ENCODE measurements at places on chromosomes 16 and 17. TPM values are rescaled to one million over a fixed set of nuclear protein-coding genes. Genes with fewer than 3 reads are reported as not detected.

ACE gene
- total RNA-seq, result 0.28 TPM

DLX4 gene
- 0.09 TPM for total RNA-seq

TADA2A gene
- 18.8 TPM for total RNA-seq

MPDU1 gene
- total RNA-seq, result 57.8 TPM

CD300A gene
- 28.0 TPM for total RNA-seq

ITGAL gene
- total RNA-seq, result 48.6 TPM

OR4D1 gene
- total RNA-seq, result 0.05 TPM

All from thymus (tissue), 14 donors.